ENCODE measurements at places on chromosomes 5 and 9. TPM values are rescaled to one million over a fixed set of nuclear protein-coding genes. Genes with fewer than 3 reads are reported as not detected.

SH3GL2 gene
- 5.8 TPM for total RNA-seq

HACD4 gene
- 1.2 TPM for total RNA-seq

ADAMTS12 gene
- 11.5 TPM for total RNA-seq

EDIL3 gene
- total RNA-seq = 48.3 TPM

TEX48 gene
- total RNA-seq = not detected

PCDHB6 gene
- total RNA-seq = 0.24 TPM

PCDHB8 gene
- 4.6 TPM for total RNA-seq

TMEM8B gene
- total RNA-seq = 10.2 TPM

PLAC8L1 gene
- 0.30 TPM for total RNA-seq

SNX2 gene
- 68.9 TPM for total RNA-seq

SLC46A2 gene
- 0.07 TPM for total RNA-seq

ADRA1B gene
- 0.16 TPM for total RNA-seq

CDC20B gene
- not detected for total RNA-seq

FAM200C gene
- total RNA-seq = 5.4 TPM

CCDC171 gene
- 2.8 TPM for total RNA-seq

LCN9 gene
- total RNA-seq = 1.7 TPM

FREM1 gene
- total RNA-seq = 3.0 TPM

GRCh38 chr5:72123764-72124376 is 16.6 kb downstream of the MAP1B start:
- DNase-seq = no peak

DNA sequence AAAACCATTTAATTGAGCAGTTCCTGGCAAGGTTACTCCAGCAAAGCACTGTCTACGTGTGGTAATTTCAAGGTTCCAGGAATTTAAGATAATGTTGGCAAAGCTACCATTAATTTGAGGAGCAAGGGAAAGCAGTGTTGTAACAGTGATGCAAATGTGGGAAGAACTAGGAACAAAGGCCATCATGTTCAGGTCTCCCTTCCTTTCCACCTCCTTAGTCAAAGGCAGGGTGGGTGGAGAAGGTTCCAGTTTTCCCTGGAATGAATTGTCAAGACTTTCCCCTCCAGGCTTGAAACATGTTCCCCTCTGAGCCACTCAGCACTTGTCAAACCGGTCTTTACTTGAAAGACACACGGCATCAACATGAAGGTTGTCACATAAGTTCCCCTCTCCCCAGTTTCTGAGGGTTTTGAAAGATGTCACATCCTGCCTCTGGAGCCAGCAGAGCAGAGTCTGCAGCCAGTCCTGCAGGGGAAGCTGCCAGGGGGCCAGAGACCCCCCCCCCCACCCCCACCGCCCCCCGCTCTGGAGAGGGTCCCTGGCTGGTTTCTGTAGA is 226.0 kb downstream of the GAS1 start:
- no peak for DNase-seq

DNA sequence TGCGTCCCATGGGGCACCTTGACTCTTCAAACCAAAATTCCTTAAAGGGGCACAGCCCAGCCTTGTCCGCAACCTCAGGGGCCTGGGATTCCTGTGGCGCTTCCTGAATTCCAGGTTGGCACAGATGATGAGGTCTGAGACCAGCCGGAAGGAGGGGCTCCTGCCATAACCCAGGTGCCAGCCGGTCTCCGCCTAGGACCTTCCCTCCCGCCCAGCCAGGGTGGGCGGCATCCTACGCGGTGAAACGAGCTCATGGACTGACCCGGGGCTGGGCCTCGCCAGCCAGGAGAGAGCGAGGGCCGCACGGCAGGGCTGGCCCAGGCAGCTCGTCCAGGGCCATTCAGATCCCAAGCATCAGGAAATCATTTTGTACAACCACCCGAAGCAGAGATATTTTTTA is 23.0 kb downstream of the AMBP start:
- DNase-seq = no peak

- no peak for DNase-seq
Measured at GRCh38 chr5:7398596-7399280, 2.8 kb downstream of the ADCY2 start.

- no peak for DNase-seq
Measured at GRCh38 chr5:173018358-173018757, 34.8 kb downstream of the ATP6V0E1 start.

GRCh38 chr9:77750284-77750683 is 102.2 kb upstream of the GNA14 start:
- no peak for DNase-seq

DNA sequence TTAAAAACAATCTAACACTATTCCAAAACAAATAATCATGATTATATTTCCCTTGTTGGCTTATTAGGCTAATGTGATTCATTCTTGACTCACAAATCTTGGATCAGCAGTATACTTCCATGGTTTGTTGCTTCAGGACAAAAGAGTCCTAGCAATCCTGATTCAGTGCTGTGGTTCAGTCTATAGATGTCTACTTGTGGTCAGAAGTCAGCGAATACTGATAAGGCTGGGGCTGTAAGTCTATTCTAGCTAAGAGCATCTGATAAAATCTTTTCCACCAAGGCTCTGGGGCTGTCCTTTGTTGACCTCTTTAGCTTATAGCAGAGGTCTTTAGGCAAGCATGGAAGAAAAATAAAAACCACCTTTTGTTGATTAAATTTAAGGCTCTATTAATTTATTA is 4.4 kb upstream of the SMIM3 start:
- no peak for DNase-seq

GRCh38 chr5:17365811-17366138 is 132.3 kb upstream of the TAF11L2 start:
- DNase-seq = no peak

DNA sequence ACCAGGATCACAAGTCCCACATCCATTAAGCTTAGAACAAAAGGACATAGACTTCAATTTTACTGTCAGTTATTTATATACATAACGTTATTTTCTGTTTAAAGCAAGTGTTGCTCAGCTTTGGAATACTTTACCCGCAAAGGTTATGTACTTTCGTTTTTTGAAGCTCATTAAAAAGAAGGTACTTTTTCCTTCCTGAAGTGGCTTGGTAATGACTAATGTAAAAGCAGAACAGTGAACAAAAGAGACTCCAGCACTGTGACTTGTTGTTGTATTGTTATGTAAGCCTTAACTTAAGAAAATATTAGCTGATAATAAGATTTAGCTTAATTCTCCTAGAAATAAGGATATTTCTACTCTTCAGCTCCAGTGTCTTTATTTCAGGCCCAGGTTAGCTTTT is 97.3 kb upstream of the SLCO6A1 start:
- no peak for DNase-seq

- DNase-seq = no peak
Measured at GRCh38 chr5:124952079-124952478, 205.6 kb upstream of the ZNF608 start.

- DNase-seq = no peak
Measured at GRCh38 chr5:88393042-88393441, 124.4 kb upstream of the TMEM161B start.

GRCh38 chr9:118975736-118976135 is 393.5 kb downstream of the BRINP1 start:
- DNase-seq = no peak

DNA sequence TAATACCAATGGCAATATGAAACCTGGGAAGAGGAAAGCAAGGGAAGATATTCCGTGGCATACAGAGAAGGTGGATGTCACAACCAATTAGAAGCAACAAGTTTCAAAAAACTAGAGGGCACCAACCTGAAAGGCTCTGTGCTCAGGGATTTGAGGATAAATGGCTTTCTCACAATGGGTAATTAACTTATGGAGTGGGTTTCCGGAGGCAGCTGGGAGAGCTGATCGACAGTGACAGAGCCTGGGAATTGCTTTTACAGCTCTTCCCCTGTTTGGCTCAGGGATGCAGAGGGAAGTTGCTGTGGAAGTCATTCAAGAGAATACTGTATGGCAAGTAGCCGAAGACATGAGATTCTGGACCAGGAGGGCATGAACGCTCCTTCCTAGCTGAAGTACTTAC is 237.0 kb downstream of the KIF4B start:
- DNase-seq = no peak

DNA sequence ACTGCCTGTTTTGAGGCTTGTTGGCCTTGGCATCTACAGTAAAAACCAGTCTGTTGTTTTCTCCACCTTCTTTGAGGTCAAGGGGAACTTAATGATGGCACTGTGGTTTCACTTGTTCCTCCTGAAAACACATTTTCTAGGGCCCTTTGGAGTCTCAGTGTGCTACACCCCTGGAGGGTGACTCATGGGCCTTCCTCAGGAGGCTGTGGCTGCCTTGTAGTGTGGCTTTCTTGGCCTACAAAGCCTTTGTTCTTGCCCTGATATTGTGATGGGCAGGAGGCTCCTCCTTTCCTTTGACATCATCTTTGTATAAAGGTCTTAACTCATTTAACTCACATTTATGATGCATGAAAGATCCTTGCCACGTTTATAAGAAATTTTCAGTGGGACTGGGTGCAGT is 56.3 kb upstream of the GPBP1 start:
- no peak for DNase-seq

- DNase-seq = peak; percentile 22
Measured at GRCh38 chr9:101601904-101602765, 7.4 kb upstream of the PPP3R2 start.

DNA sequence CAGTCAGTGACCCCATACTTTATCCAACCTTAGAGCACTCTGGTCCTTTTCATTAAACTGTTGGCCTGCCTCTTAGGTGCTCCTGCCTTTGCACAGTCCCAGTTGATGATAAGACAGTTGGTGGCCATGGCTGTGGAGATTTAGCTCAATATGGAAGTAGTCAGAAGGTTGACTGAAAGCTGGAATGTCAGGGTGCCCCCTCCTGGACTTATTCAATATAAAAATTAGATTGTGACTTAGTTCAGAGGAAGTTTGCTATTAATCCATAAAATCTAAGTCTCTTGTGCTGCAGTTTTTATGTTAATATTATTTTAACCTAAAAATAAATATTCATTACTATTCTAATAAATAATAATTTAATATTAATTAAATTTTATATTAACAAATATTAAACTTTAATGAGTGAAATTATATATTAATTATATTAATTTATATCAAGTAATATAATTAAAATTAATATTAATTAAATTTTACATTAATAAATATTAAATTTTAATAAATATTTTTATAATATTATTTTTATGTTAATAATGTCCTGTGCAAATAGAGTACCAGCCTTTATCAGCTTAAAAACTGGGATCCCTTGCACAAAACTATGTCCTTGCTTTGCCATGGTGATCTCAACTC is 77.7 kb upstream of the ADAMTSL1 start:
- DNase-seq = no peak

- DNase-seq = no peak
Measured at GRCh38 chr5:179833709-179834070, 13.0 kb downstream of the SQSTM1 start.

GRCh38 chr5:10621832-10622231 is 58.0 kb downstream of the ANKRD33B start:
- no peak for DNase-seq

- DNase-seq = no peak
Measured at GRCh38 chr9:128333451-128333869, 6.9 kb upstream of the SLC27A4 start.

GRCh38 chr5:151030379-151030778 is 10.0 kb downstream of the GPX3 start:
- DNase-seq = no peak

DNA sequence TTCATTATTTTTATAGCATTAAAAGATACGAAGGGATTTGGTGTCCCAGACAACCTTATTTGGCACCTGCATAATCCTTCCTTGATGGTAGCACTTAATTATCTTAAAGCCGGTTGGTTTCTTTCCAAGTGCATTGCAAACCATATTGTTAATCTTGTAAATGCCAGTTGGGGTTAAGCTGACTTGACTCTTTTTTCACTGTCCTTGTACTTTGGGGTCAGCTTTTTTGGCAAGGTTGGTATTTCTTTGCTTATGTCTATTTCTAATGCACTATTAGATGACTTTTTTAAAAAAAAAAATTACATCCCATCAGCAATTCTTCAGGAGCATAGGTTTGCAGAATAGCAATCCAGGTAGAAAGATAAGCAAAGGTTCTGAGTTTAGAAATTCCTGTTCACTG is 466.8 kb upstream of the TLE4 start:
- no peak for DNase-seq

GRCh38 chr9:71765693-71766092 is 2.6 kb downstream of the CEMIP2 start:
- DNase-seq = no peak

GRCh38 chr5:143390941-143391340 is 12.5 kb downstream of the NR3C1 start:
- no peak for DNase-seq

- DNase-seq = no peak
Measured at GRCh38 chr5:16902846-16903245, 33.2 kb downstream of the MYO10 start.

DNA sequence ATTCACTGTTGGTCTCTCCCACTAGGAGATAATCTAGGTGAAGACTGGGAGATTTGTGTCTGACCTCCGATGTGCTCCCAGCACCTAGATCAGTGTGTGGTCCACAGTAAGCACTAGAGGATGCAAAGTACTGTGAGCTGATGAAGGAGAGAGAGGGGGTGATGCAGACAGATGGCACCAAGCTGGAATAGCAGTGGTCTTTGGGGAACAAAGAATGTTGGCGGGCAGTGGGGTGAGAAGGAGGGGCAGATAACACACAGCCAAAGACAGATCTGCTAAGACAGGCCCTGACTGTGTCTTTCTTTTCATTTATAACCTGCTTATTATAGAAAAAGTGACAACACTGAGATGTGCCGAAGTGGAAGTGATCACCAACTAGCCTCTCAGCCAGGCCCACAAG is 37.5 kb downstream of the ERGIC1 start:
- DNase-seq = no peak

DNA sequence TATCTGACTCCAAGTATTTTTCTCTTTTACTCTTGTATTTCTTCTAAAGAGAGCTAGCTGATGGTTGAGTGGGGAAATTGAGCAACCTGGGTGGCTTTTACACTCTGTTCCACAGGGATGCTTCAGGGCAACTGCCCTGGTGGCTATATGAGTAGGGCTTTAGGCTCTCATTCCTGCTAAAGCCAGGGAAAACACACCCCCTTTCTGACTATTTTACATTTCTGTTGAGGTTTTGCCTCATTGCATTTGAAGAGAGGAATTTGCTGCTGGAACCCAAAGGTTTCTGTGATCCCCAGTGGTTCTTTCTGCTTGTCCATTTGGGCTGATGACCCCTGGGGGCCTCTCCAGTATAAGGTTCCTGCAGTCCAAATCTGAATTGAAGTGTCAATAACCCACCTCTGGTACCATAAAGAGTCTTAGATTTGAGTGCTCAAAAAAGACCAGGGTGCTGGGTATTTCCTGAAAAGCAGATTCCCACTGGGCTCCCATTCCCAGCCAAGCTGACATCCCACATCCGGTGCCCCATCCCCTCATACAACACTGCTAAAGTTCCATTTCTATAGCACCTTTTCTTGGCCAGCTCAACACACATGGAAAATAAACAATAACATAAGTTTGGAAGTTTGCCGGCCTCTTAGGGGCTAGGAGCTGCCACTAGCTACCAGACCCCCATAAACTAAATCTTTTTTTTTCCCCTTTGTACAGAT is 59.5 kb downstream of the PAPPA start:
- DNase-seq = no peak

GRCh38 chr5:158303883-158304282 is 444.9 kb upstream of the CLINT1 start:
- DNase-seq = no peak

DNA sequence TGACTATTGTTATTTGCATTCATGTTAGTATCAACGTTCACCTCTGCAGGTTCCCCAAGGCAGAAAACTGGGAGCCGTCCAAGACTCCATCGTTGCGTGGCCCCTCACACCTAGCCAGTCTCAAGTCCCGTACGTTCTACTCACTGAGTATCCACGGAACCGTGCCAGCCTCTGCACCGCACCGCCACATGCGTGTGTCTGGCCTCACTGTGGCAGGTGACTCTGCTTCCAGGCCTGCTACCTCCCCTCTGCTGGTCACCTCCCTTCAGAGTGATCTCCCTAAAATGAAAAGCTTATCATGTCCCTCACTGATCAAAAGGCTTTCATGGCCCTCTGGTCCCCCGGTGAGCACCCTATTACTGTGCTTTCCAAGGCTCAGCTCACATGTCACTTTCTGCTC is 108.1 kb downstream of the GABBR2 start:
- no peak for DNase-seq
